Breast epithelium (tissue), 4 donors: ENCODE measurements at places on chromosomes 3 and 15. TPM values are rescaled to one million over a fixed set of nuclear protein-coding genes. Genes with fewer than 3 reads are reported as not detected.
A peak's percentile ranks its signal among the peaks of the same experiment; 100 is the strongest.

P2RY12 gene
- total RNA-seq = 3.7 TPM

WDR49 gene
- total RNA-seq = 1.9 TPM

- no peaks in the 10 kb centered on the region for H3K27me3 ChIP-seq
- no peak overlapping the region for H3K27ac ChIP-seq
- H3K36me3 ChIP-seq = no peaks in the 10 kb centered on the region
- no peaks in the 10 kb centered on the region for H3K4me1 ChIP-seq
- DNase-seq = no peak
Measured at GRCh38 chr15:62494197-62494596, 329.1 kb upstream of the C2CD4B start.

GRCh38 chr3:60064210-60065178, 1014.7 kb upstream of the CFAP20DC start:
- H3K4me3 ChIP-seq = no peak overlapping the region
- no peaks in the 10 kb centered on the region for H3K27me3 ChIP-seq
- DNase-seq = no peak
- no peaks in the 10 kb centered on the region for H3K36me3 ChIP-seq

DNA sequence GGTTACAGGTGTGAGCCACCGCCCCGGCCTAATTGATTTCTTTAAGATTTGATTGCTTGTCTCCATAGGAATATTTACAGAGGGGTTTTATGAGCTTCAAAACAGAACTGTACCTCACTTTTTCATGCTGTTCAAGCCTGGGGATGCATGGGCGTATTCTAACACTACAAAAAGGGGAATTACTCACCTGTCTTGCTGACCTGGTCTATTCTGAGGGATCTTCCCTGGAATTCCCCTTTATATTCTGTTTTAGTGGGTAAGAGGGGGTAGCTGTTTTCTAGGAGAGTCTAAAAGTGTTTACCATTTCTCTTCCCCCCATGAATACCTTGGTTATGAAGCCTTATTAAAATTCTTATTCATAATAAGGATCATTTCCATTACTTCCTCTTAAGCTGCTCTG, 48.1 kb downstream of the NME9 start:
- no peaks in the 10 kb centered on the region for H3K4me1 ChIP-seq
- no peak overlapping the region for H3K4me3 ChIP-seq
- peaks cover 12% of the 10 kb centered on the region for H3K36me3 ChIP-seq
- H3K27ac ChIP-seq = no peak overlapping the region
- no peak for DNase-seq

DNA sequence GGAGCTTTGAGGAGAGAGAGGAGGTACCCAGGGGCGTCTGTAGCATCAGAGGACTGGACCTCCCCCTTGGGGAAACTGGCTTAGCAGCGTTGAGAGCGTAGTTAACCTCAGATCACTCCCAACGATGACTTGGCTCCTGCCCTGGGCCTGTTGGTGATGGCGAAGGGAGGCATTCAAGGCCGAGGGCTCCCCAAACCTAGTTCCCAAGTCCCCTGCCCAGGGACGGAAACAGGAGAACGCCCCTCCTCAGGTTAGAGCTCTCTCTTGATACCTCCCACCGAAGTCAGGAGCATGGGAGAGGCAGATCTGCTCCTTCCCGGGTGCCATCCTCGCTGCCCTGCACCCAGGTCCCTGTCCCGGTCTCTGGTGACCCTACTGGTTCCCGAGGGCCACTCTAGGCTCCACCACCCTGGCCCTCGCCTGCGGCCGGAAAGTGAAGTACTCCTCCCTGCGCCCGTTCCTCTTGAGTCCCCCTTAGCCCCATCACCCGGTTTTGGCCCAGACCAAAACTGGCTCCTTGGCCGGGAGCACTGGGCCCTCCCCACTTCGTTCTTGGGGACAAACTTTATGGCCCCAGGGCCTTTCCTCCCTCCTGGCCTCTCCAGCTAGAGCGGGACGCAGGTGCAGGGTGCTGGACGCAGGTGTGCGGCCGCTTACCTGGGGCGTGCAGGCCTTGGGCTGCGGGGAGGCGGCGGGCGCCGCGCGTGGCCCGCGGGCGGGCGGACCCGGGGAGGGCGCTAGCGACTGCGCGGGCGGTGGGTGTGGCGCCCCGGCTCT, 2.6 kb upstream of the SKOR1 start:
- H3K27ac ChIP-seq = no peak overlapping the region
- H3K4me3 ChIP-seq = no peak overlapping the region
- DNase-seq = no peak
- peaks cover 7% of the 10 kb centered on the region for H3K4me1 ChIP-seq
- H3K36me3 ChIP-seq = no peaks in the 10 kb centered on the region

DNA sequence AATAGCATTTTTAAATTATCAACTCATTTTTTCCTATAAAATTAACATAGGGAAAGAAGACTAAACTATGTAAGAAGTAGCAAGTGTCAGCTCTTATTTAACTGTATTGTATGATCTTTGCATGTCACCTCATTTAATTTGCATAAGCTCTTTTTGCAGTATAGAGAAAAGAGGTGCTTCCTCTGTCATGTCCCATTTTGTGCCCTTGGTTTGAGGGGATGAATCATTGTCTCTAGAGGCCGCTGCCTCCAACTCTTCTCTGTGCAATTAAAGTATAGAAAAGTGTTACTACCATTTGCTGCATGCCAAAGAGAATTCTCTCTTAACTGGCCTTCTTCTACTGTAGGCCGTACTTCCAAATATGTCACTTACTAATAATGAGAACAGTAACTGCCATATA, 93.4 kb downstream of the LRRC28 start:
- no peaks in the 10 kb centered on the region for H3K27me3 ChIP-seq
- H3K27ac ChIP-seq = no peak overlapping the region
- no peak for DNase-seq
- H3K36me3 ChIP-seq = no peaks in the 10 kb centered on the region

GRCh38 chr3:154195620-154196356, 74.6 kb downstream of the ARHGEF26 start:
- no peaks in the 10 kb centered on the region for H3K27me3 ChIP-seq
- H3K4me3 ChIP-seq = no peak overlapping the region
- no peaks in the 10 kb centered on the region for H3K4me1 ChIP-seq
- DNase-seq = no peak

GRCh38 chr3:4551794-4552442, 58.8 kb downstream of the ITPR1 start:
- no peak overlapping the region for H3K4me3 ChIP-seq
- H3K4me1 ChIP-seq = no peaks in the 10 kb centered on the region
- H3K27ac ChIP-seq = no peak overlapping the region
- no peaks in the 10 kb centered on the region for H3K27me3 ChIP-seq

- no peak overlapping the region for H3K27ac ChIP-seq
- H3K4me3 ChIP-seq = no peak overlapping the region
- H3K4me1 ChIP-seq = no peaks in the 10 kb centered on the region
- no peaks in the 10 kb centered on the region for H3K27me3 ChIP-seq
Measured at GRCh38 chr3:72134989-72135451, 350.1 kb upstream of the PROK2 start.

GRCh38 chr3:65902304-65902793, 136.4 kb downstream of the MAGI1 start:
- DNase-seq = peak; percentile 80
- no peak overlapping the region for H3K4me3 ChIP-seq
- no peaks in the 10 kb centered on the region for H3K36me3 ChIP-seq
- no peaks in the 10 kb centered on the region for H3K27me3 ChIP-seq
- H3K4me1 ChIP-seq = no peaks in the 10 kb centered on the region

DNA sequence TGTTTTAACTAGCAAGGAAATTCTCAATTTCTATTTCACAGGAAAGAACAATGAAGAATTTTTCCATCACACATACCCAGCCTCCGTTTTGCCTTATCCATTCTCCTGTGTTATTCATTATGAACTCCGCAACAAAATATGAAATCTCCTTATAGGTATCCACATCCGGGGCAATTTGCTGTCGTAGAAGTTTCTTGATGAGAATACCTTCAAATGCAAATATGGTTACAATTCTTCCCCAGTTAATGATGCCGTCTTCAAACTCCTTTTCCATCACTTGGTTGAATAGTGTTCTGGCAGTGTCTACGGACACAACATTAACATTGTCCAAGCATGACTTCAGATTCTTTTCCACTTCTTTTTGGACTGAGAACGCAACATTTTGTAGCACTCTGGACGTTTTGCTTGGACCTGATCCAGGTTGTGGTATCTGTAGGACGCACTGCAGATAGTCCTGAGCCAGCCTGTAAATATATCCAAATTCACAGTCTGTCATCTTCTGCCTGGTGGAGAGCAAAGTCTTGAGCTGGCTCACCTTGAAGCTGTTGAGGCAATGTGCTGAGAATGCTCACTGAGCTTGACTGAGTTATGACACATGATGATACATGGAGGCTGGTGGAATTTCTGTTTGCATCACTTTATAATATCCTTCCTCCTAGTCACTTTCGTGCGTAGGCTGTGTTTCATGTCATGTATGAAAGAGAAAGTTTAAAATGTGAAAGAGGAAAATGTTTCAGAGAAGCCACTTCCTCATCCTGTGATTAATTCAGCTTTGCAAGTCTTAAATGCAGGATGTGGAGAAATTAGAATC, at the start of gene BCL2A1:
Gene BCL2A1, minus strand, starts transcription at position 573 of the 811 bp plus-strand sequence. Its CDS starts 77 bp downstream, at position 496.
- no peak within 1 kb of the TSS for H3K27ac ChIP-seq
- no peak for DNase-seq
- no peaks in the 10 kb centered on the region for H3K36me3 ChIP-seq
- H3K4me1 ChIP-seq = no peaks in the 10 kb centered on the region
- H3K27me3 ChIP-seq = no peaks in the 10 kb centered on the region

- no peak for DNase-seq
- H3K4me3 ChIP-seq = no peak overlapping the region
- H3K36me3 ChIP-seq = no peaks in the 10 kb centered on the region
- H3K27me3 ChIP-seq = no peaks in the 10 kb centered on the region
- H3K4me1 ChIP-seq = peaks cover 13% of the 10 kb centered on the region
- no peak overlapping the region for H3K27ac ChIP-seq
Measured at GRCh38 chr15:75198560-75199356, 2.9 kb upstream of the C15orf39 start.

DNA sequence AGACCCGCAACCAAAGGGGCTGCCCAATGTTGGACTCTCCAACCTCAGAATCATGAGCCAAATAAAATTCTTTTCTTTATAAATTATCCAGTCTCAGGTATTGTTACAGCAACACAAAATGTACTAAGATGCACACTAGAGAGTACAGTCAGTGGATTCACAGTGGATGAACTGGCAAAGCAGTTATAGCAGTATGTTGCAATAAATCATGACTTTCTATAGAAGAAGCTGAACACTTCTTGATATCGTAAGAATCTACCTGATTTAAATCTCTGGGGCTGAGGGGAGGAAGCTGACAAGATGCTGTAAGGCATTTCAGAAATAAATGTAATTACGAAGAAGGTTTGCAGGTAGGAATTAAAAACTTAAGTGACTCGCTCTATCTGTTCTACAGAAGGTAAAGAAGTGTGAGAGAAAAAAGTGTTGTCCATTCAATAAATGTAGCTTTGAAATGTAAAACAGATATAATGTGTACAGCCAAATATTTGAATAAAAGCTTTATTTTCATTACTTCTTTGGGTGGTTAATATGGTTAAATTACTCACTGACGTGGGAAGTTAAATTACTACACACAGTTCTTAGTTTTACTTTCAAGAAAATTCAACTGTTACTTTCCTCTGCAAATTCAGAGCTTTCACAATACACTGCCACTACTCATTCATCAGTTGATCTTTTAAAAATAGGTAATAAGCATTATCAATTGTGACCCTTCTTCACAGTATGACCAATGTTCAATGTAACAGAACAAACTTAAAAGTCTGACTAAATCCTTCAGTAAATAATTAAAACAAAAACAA, 439.1 kb downstream of the SHQ1 start:
- H3K4me3 ChIP-seq = no peak overlapping the region
- DNase-seq = no peak
- H3K4me1 ChIP-seq = no peaks in the 10 kb centered on the region
- no peaks in the 10 kb centered on the region for H3K27me3 ChIP-seq
- no peak overlapping the region for H3K27ac ChIP-seq
- H3K36me3 ChIP-seq = no peaks in the 10 kb centered on the region

DNA sequence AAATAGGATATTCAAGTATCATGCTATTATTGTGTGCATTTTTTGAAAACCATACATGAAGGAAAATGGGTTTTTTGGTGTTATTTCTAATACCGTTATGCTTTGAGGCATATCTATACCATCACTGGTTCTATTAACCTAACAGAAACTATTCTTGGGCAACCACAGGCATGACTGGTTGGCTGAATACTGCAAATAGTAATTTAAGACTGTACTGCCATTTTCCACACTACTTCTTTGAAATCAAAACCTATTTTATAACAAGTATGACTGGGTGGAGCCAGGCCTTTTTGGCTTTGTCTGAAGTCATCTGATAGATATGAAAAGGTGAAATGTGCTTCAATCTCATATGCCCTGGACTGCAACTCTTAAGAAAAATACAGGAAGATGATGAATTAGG, 115.1 kb downstream of the ULK4 start:
- no peaks in the 10 kb centered on the region for H3K27me3 ChIP-seq
- no peak overlapping the region for H3K4me3 ChIP-seq
- no peak for DNase-seq
- no peak overlapping the region for H3K27ac ChIP-seq
- no peaks in the 10 kb centered on the region for H3K4me1 ChIP-seq

DNA sequence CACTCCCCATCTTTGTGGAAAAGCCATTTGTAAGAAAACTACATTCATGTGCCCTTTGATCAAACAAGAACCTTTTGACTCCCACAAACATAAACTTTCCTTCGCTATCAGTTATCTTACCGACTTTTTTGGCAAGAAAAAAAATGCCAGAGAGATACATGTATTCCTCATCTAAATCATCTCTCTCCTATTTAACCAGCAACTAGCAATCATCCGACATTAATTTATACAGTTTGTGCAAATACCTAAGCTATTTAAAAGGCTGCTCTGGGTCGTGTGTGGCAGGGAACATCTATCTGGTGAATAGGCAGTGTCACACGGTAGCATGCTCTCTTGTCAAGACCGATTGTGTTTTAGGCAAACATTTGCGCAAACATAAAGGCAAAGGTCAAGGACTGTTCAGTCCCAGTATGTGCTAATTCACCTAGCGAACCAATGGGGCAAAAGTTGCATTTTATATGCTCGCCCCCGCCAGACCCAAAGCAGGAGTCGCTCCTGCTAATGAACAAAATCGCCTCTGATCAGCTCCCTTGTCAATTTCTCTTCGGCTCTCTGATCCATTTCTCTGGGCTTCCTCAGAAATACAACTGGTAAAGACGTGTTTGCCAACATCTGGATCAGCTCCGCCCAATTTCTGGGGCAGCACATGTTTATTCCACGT, 37.7 kb downstream of the ZIC4 start:
- H3K4me3 ChIP-seq = no peak overlapping the region
- H3K4me1 ChIP-seq = no peaks in the 10 kb centered on the region
- no peak for DNase-seq
- H3K27ac ChIP-seq = no peak overlapping the region
- peaks cover 95% of the 10 kb centered on the region for H3K27me3 ChIP-seq
- no peaks in the 10 kb centered on the region for H3K36me3 ChIP-seq

GRCh38 chr3:72696815-72697214, 151.4 kb downstream of the SHQ1 start:
- no peak overlapping the region for H3K4me3 ChIP-seq
- no peaks in the 10 kb centered on the region for H3K36me3 ChIP-seq
- no peak for DNase-seq
- no peak overlapping the region for H3K27ac ChIP-seq
- H3K27me3 ChIP-seq = no peaks in the 10 kb centered on the region

DNA sequence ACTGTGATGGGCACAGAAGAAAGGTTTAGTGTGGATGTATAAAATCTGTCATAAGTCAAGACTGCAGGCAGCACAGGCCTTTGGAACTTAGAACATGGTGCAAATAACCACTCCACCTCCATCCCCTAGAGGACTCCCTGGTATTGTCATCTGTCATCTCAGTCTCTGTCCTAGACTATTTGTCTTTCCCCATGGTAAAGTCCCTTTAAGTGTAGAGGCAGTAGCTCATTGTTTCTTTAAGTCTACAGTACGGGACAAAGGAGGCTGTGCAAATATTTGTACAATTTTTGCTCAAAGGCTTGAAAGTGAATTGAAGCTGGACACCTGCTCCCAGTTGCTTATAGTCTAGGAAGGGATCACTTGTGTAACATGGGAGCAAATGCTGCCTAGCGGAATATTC, 3.2 kb upstream of the PXYLP1 start:
- DNase-seq = no peak
- H3K27me3 ChIP-seq = no peaks in the 10 kb centered on the region
- H3K4me1 ChIP-seq = no peaks in the 10 kb centered on the region
- H3K27ac ChIP-seq = no peak overlapping the region
